ENCODE measurements at places on chromosomes 2 and 18.

- no peak for DNase-seq
Measured at GRCh38 chr2:225398372-225398771, 1.1 kb upstream of the NYAP2 start.

DNA sequence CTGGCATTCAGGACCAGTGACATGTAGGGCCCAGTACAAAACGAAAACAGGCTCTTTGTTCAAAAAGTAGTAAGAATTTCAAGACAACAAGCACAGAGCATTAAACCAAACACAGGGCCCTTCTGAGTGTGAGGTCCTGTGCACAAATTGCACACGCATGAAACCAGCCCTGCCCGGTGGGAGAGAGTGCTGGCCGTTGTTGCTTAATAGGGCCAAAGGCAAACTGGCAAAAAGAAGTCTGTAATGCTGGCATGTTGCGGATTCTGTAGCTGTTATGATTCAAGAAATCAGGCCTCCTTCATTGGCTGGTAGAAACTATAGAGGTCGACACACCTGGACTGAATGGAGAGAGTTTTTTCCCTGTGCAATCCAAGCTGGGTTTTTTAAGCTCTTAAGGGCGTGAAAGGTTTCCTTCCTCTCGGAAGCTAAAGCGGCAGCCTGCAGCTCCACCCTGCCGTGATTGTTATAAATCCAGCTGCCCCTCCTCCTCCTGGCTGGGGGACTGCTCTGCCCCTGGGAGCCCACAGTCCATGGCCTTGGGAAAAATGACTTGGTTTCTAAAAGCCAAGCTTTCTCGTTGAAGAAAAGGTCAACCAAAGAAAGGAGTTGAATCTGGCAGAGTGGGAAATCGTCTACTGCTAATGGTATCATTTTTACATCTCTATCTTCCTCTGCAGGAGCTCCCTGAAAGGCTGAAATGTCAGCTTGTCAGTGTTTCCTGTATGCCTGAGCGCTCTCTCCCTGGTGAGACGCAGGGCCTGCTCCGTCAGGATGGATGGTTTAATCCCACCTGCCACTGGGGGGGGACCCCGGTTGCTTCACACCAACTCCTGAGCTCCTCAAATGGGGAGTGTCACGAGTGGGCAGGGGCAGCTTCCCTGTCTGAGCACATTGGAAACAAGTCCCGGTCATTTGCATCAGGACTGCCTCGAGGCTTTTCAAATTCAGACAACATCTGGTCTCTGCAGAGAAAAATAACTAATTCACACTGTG, 143.6 kb downstream of the ALPK2 start:
- DNase-seq = no peak

DNA sequence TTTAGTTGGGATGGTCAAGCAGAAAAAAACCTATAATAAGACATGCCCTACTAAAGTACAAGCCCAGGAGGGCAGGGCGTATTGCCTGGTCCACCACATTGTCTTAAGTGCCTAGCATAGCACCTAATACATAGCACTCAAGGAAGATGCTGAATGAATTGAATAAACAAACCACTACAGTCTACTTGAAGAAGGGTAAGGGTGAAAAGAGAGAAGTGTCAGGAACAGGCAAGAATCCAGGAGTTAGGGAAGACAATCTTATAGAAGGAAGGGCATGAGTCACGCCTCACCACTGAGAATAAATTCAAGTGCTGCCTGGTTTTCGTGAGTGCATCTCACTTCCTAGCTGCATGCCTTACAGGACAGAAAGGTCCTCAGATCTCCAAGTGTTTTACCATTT, 13.9 kb downstream of the SLC19A3 start:
- no peak for DNase-seq

DNA sequence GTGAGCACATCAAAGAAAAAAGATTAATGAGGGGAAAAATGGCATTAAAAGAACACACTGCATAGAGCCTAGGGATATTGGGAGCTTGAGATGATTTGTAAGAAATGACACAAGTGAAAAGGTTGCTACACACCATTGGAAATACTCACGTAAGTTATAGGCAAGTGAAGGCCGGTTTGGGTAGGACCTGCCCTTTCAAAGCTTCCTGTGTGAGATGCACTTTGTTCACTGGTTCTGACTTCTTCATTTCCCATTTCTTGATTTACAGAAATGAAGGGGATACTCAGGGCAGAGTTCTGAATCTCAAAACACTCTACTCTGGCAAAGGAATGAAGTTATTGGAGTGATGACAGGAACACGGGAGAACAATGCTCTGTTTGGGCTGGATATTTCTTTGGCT, at the start of gene IL18RAP:
TSS of gene IL18RAP (plus strand) at position 251 of the 400 bp plus-strand sequence. CDS start at position 369, 118 bp downstream.
- no peak for DNase-seq

Data from kidney glomerular epithelial cell (primary cell).